ENCODE measurements at places on chromosomes 7 and 10.

DNA sequence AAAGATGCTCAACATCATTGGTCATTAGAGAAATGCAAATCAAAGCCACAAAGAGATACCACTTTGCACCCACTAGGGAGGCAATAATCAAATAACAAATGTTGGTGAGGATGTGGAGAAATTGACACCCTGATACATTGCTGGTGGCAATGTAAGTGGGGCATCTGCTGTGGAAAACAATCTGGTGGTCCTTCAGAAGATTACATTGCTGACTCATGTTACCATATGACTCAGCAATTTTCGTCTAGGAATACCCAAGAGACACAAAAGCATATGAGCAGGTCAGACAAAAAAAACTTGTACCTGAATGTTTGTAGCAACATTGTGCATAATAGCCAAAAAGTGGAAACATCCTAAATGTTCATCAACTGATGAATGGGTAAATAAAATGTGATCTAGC is 4.9 kb upstream of the CLDN3 start:
- DNase-seq, result no peak

- no peak for DNase-seq
These were observed 47.3 kb upstream of the INSYN2A start for GRCh38 chr10:127243490-127244272.

DNA sequence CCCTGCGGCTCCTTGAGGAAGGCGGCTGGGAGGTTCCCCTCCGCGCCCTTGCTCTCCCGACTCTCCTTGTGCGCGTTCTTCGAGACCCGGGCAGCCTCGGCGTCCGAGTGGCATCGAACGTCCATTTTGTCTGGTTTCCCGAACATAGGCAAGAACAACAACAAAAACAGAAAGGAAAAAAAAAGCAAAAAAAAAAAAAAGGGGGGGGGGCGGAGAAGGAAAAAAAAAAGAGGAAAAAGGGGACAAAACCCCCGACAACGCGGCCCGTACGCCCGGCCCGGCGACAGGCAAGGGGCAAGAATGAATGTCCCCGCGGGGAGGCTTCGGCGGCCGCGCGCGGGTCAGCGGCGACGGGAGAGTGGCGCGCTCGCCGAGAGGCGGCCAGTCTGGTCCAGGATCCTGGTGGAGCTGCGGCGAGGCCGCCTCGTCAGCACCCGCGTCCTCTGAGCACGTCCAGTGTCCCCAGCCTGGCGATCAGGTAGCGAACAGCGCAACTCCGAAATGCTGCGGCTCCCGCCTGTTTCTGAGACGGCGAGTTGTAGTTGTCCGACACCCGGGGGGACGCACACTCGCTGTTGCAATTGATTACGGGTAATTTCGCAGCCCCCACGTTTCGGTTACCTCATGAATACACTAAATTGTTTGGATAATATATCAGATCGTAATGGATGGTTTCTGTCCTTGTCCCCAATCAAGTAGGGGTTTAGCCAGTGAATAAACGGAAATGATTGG is at the start of gene VAX1:
TSS of gene VAX1 (minus strand) at position 360 of the 732 bp plus-strand sequence. CDS start at position 146, 214 bp downstream.
- no peak for DNase-seq

- DNase-seq, result no peak
These were observed 88.7 kb upstream of the KCTD7 start for GRCh38 chr7:66539902-66540375.

DNA sequence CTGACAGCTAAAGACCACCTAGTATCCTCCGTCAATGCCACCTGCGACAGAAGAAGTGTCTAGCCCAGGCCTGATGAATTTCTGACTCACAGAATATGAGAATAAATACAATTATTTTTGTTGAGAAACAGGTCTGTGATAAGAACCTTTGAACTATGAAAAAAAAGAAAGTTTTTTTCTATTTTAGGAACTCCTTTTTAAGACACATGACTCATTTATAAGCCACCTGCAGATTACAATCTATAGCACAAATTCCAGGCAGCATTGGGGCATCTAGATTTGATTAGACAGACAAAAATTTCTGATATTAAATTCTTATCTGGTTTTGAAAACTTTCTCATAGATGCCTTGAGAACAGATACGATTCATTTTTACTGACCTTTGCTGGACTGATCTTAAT is 256.7 kb upstream of the LYZL1 start:
- no peak for DNase-seq
